ENCODE measurements at places on chromosomes 2 and 18.

GRCh38 chr2:81505586-81505985, 1201.0 kb upstream of the LRRTM1 start:
- no peak for DNase-seq

DNA sequence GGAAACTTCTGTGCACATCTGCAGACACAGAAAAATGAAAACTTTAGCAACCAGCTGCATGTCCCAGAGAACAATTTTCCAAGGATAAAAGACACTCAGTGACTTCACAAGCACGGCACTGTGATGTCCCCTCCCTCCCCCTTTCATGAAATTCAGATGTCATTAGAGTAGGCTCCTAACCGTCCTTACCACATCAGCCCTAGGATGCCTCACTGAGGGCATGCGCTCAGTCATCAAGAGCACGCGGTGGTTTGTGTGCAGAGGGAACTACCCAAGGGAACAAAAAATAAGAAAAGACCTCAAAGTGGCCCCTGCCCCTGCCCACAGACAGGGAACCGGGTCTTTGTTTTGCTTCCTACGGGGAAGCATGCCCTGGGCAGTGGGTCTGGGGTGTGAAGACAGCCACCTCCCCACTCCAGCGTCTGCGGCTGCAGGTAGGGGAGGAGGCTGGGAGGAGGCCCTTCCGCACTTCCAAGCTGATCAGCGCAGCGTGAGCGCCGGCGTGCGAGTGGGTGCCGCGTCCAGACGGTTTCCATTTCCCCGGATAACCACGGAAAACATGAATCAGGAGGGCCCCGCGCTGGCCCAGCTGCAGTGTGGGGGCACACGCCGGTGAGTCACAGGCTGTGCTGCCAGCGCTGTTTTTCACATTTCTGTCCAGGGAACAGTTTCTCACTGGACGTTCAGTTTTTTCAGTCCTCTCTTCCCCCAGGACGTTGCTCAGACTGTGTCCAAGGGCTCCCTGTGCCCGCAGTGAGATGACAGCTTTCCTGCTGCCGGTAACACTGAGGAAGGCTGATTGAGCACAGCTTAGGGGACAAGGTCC, 70.6 kb downstream of the COPS8 start:
- DNase-seq: peak; percentile 90

GRCh38 chr18:61085036-61085435, 248.2 kb upstream of the CDH20 start:
- DNase-seq: no peak

- DNase-seq: no peak
Measured at GRCh38 chr18:7742224-7742623, 175.1 kb downstream of the PTPRM start.

- DNase-seq: no peak
Measured at GRCh38 chr2:215352602-215353001, 40.7 kb downstream of the ATIC start.

DNA sequence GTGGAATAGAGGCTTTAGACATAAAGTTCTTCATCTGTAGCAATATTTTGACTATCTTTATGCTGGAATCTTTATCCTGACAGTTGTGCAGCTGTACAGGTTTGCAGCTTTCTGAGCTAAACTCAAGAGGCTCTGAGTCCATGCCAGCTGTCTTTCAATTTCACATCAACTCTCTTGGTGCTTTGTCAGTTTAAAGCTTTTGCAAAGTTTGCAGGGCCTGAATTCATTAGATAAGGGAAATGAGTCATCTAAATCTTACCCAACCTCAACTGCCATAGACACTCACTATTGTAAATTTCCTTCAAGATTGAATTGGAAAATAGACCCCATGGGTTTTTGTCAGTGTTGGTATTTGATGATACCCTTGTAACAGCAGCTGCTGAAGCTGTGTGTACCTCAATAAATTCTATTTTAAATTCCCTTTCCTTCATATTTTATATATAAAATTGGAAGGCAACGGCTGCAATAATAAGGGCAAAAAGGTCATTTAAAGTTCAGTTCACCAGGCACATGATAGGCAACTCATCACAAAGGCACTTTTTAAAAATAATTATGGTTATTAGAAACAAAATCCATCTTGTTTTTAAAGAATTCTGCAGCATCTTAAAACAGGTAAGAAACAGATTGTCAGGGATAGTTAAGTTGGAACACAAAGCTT, 169.9 kb upstream of the SLC39A10 start:
- peak; percentile 97 for DNase-seq

Measured in LHCN-M2 (cell line).